Stimulated activated CD4-positive, alpha-beta T cell treated with anti-CD3 and anti-CD28 coated beads, Interleukin-1b, Interleukin-23, amount 100 ng/mL, for 24 hours (primary cell): ENCODE measurements at places on chromosomes 11 and 22.

DNA sequence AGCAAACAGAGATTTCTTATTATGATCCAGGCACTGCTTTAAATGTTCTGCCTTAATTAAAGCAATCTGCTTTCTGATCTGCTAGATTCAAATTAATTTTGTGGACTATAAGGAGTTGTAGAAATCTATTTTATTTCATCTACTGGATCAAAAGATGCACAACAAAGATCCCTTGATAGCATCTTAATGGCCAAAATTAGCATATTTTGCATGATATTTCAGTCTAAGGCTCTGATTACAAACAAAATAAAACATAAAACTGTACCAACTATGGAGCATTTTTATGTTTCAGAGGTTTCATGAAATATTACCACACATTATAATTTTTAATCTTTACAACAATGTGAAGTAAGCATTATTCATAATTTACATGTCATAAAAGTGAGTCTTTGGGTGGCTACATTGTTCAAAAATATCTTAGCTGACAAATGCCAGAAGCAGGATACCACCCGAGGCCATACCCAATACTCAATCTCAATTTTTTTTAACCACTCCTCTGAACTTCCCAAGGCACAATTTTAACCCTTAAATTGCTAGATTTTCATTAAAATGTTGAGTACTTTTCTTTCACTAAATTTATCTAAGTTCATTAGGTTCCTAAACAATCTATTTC is 929.5 kb downstream of the KCNA4 start:
- no peak for DNase-seq

DNA sequence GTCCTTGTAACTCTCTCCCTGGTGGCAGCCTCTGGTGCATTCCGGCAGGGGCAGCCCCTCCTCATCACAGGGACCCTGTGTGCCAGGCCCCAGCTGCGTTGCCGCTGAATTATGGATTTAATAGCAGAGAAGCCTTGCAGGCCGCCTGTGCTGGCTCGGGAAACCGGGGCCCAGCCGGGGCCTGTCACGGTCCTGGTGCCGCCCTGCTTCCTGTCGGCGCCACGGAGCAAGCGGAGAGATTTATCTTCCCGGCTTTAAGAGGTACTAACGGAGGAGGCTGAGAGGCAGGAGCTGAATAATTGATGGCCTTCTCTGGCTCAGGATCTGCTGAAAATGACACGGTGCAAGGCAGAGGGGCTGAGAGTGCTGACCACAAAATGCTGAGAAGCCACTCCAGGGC is 54.0 kb upstream of the CCDC188 start:
- no peak for DNase-seq

GRCh38 chr11:45229401-45230020 is 56.6 kb downstream of the SYT13 start:
- no peak for DNase-seq

- no peak for DNase-seq
Measured at GRCh38 chr11:132095230-132096131, 725.1 kb downstream of the NTM start.

GRCh38 chr22:35761037-35761436 is 43.4 kb downstream of the APOL5 start:
- no peak for DNase-seq

GRCh38 chr11:665062-665703 is 28.1 kb downstream of the DRD4 start:
- no peak for DNase-seq

DNA sequence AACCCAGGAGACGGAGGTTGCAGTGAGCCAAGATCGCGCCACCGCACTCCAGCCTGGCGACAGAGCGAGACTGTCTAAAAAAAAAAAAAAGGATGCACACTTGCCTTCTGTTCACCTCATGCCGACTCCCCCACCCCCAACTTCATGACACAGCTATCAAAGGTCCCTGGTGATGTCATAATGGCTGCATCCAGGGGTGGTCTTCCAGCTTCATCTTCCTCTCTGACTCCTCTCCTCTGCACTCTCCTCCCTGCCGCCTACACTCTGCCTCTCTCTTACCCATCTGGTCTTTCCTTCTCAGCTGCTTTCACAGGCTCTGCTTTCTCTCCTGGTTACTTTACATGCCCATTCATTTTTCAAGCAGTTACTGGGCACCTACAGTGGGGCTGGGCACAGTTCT is 16.4 kb upstream of the KDM2A start:
- DNase-seq, result no peak

DNA sequence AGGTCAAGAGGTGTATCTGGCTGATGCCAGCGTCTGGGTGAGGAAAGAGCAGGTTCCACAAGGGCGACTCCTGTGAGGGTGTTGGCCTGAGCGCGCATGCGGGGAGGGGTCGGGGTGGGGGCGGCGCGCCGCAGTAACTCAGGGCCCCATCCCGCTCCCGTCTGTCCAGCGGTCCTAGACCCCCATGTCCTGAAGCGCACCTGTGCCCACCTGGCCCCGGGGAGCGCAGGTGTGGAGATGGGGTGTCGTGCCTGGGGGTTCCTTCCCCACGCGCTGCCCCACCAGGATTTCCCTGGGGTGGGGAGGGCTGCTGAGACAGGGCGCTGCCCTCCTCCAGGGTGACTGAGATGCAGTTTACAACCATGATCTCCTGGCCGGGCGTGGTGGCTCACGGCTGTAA is 20.9 kb downstream of the RNH1 start:
- no peak for DNase-seq

DNA sequence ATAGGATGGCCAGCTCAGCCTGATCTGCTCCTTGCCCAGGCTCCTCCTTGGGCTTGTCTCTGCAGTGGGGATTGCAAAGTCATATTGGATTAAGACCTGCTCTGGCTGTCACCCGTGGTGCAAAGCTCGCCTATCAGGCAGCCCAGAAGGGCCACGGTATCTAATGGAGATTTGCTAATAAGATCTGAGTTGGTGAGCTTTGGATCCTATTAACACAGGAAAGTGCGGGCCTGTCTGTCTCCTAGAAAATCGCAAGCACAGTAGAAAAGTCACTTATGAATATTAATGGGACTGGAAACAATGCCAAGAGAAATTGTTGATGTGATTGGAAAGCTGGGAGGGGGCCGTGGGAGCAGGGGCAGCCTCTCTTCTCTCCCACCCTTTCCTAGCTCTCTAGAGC is 72.8 kb downstream of the CHST1 start:
- no peak for DNase-seq

DNA sequence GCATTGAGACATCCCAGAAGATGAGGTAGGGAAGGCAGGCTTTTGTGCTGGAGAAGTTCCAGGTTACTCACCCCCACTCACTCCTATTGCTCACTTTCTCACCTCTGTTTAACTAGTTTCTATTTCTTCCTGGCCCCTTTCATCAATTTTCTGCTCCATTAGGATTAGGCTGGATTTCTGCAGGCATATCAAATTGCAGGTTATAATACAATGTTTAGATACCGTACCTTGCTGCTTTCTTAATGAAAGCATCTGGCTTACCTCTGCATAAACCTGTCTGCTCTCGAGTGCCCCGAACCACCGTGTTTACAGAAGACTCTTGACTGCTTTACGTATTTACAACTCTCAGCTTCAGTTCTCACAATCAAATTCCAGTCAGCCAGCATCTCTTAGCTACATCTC is 173.7 kb downstream of the ADAMTS15 start:
- no peak for DNase-seq

DNA sequence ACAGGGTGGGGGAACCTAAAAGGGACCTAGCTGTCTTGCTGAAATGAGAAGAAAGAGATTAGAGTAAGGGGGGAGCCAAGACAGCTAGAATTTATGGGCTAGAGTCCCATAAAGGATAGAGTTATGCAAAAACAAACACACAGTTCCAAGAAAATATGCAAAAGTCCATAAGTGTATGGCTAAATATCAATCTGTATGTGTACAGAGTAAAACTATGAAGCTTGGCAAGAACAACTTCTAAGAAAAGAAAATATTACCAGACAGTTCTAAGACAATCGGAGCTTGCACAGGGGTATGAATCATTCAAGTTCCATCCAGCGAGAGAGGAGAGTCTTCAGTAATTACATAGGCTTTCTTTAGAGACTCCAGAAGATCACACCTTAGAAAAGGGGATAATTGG is 41.8 kb downstream of the GDPD4 start:
- DNase-seq, result no peak

DNA sequence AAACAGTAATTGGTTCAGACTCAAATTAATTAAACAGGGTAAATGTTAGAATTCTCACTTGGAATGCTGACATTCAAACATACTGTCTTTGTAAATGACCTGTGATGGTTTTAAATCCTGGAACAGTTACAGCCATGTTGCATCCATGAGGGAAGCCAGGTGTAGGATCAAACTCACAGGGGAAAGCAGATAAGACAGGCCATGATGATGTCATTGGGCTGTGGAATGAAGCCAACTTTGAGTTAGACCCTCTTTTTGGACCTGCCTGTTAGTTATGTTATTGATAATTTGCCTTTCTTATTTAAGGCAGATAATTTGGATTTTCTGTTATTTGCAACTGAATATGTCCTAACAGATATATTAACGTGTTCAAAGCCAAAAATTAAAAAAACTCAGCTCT is 39.3 kb upstream of the ABTB2 start:
- DNase-seq, result no peak

DNA sequence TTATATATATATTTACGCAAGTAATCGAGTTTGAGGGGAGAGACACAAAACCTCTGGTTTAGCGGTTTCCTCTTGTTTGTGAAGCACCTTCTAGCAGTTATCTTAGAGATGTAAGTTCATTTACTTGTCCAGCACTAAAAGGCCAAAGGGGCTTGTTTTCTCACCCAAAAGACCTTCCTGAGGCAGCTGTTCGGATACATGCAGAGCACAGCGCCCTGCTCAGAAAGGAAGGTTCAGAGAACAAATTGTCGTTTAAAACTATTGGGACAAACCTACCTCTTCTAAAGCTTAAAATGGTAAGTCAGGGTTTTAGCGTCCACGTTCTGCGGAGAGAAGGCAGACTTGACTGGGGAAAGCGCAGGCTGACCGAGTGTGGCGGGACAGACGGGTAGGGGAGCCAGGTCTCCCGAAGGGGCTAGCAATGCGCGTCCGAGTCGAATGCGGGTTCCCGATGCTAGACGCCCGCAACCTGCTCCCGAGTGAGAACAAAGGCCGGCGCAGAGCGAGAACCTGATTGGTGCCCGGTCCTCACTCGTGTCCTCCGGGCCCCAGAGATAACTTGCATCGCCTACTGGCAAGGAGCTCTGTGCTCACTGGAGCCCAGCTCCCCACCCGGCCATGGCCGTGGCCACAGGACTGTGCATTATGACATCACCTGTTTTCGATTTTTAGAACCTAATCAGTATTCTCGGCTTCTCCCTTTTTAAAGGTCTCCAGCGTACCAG is 1.0 kb upstream of the SESN3 start:
- DNase-seq, result peak; percentile 49

DNA sequence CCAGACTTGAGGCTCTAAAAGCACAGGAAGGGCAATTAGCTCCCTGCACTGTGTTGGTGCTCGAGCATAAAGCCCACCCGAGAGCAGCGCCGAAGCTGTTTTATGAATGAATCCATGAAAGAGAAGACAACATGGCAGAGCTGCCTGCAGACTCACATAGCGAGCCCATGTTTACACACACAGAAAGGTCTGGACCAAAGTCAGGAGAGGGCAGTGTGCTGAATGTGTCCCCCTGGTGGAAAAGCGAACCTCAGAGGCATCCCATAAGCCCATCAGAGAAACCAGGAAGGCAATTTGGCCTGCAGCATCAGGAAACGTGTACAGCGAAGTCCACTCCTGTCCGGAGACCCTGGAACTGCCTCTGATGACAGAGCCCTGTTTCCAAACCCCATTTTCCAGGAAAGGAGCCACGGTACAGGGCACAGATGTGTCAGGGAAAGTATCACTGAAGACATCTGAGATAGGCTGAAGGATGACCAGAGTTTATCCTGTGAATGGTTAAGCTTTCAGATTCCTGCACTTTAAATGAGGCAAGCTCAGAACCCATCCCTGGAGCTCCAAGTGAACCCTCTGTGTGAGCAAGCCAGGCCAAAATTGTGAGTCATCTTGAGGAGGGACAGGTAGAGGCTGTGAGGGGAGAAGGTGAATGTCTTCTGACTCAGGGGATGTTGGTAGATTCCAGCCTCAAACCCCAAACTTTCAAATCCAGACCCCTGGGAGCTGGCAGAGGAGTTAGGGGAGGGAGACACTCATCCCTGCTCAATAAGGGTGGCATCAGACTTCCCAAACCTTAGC is 36.9 kb downstream of the CHRDL2 start:
- DNase-seq, result no peak

DNA sequence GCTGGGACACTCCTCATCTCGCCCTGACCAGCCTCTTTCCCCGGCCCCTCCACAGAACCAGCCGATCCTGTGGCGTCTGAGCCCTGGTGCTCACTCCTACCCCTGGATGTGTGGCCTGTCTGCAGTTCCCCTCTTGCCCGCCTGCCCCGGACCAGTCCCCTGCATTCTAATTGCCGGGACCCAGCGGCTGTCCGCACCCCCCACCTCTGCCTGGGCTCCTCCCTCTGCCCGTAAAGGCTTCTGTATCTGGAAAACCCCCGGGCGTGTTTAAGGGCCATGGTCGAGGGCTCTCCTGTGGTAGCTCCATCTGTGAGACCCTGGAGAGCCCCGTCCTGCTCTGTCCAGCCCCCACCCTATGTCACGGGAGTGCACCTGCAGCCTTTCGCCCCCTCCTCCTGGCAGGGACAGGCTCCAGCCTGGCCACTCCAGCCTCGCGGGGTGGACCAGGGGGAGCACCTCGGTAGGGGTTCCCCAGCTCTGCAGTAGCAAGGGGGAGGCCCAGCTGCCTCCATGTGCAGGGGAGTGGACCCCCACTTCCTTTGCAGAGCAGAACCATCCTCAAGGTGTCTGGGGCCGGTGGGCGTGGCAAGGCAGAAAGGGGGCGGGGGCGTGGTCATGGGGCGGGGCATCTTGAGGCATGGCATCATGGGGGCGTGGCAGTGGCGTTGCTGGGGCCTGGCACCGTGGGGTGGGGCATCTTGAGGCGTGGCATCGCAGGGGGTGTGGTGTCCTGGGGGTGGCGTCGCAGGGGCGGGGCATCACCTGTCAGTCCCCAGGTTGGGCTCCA is 430.4 kb downstream of the TBC1D22A start:
- no peak for DNase-seq

DNA sequence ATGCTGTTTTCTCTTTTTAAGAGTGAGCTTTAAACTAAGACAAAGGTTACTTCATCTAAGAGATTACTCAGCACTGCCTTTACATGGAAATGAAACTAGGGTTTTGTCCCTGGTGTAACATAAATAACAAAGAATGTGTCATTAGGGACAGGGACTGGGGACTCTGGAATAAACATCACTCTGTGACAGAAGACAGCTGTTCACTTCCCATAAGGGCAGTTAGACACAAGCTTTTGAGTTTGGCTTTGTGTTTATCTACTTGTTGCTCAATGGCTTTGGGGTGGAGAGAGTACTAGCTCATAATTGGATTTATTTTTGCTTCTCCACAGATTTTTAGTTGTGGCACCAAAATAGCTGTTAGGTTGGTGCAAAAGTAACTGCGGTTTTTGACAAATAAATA is 154.5 kb downstream of the OR4C45 start:
- no peak for DNase-seq

DNA sequence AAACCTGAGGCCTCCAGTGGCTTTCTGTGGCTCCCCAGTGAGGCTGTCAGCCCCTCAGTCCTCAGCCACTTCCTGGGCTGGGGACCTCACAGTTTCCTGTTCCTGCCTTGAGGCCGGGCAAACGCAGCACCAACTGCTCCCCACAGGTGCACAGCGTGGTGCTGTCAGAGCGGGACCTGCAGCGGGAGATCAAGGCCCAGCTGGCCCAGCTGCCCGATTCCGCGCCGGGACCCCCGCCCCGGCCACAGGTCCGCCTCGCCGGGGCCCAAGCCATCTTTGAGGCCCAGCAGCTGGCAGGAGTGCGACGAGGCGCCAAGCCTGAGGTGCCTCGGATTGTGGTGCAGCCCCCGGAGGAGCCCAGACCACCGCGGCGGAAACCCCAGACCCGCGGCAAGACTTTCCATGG is 5.4 kb downstream of the TBC1D10C start:
- DNase-seq, result no peak

GRCh38 chr11:78429209-78429608 is 11.6 kb upstream of the GAB2 start:
- DNase-seq, result no peak
